Aorta (tissue), 5 donors: ENCODE measurements at places on chromosomes 1 and 21. TPM values are rescaled to one million over a fixed set of nuclear protein-coding genes. Genes with fewer than 3 reads are reported as not detected.
A peak's percentile ranks its signal among the peaks of the same experiment; 100 is the strongest.

Gene ATP1B1
- 8.4 TPM for total RNA-seq

Gene ARMH1
- total RNA-seq: 6.7 TPM

Gene PRKAA2
- total RNA-seq: 6.9 TPM

Gene DCST1
- total RNA-seq: not detected

DNA sequence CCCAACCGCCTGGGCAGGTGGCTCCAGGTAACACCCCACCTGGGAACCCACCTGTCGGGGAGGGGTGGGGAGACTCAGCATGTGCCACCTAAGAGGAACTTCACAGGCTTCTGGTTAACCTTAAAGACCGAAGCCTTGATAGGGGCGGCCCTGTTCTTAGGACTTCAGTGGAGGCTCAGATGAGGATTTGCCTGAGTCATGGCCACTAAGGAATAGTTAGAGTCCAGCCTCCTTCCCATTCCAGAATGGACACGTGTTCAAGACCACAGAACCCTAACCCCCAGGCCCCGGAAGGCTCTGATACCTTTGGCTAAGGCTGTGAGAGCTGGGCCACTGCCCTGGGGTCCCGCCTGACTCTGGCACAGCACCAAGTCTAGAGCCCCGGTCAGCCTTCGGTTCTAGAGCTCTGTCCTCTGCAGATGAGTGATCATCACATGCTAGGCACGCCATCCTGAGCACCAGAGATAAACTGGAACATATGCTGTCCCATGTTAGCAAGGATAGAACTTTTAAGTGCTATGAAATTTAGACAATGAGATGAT lies 20.3 kb downstream of the PADI6 start:
- DNase-seq: no peak

DNA sequence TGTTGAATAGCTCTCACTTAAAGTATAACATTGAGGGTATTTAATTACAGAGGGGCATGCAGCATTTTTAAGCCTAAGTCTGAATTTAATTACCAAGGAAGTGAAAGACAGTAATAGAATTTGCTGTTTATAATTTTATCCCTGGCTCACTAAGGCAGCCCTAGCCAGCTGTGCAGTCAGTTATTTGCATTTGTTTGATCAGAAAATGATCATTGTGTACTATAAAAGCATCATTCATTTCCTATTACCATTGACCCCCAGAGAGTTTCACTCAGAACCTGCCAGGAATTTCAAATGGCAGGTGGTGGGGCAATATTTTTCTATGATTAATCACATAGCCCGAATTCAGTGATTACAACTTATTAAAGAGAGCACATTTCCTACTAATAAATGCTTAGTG lies 277.1 kb upstream of the KAZN start:
- DNase-seq: no peak

GRCh38 chr1:108636876-108637275 lies 24.0 kb downstream of the HENMT1 start:
- DNase-seq: no peak

DNA sequence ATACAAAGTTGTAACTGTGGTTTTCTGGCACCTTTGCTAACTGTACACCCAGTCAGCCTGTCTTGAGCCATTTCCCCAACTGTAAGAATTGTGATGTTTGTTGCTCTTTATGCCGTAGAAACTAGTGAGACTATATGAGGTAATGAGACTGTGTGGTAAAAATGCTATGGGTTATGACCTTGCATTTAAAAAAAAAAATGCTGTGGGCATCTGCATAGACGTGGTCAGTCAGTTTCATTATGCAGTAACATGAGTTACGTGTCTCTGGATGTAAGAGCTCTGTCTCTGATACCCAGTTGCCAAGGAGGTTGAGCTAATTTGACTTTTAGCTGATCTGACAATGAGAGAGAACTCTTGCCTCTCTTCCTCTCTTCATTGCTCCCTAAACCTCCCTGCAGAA lies 80.6 kb upstream of the LAMC2 start:
- DNase-seq: no peak

GRCh38 chr1:164473544-164473943 lies 85.4 kb upstream of the PBX1 start:
- DNase-seq: no peak

- no peak for DNase-seq
Measured at GRCh38 chr21:32494934-32495709, 82.6 kb downstream of the EVA1C start.

DNA sequence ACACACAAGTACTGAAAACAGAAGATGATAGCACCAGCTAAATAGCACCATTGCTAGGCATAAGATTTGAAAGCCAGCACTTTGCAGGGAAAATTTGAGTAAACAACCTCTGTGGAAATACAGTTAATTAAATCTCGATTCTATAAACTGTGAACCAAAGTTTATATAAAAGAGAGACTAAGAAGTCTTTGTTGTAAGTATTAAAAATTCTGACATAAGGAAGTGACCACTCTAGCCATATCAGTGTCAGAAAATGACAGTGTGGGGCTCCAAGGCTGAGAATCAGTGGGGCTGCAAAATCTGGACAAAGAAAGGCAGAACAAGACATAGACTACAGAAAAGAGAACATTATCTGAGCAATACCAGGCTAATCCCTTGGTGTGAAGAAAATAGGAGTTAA lies 292.2 kb downstream of the ST6GALNAC3 start:
- DNase-seq: no peak

GRCh38 chr1:162214202-162214601 lies 144.7 kb downstream of the NOS1AP start:
- no peak for DNase-seq

- no peak for DNase-seq
Measured at GRCh38 chr1:174875306-174875705, 124.4 kb upstream of the CACYBP start.

DNA sequence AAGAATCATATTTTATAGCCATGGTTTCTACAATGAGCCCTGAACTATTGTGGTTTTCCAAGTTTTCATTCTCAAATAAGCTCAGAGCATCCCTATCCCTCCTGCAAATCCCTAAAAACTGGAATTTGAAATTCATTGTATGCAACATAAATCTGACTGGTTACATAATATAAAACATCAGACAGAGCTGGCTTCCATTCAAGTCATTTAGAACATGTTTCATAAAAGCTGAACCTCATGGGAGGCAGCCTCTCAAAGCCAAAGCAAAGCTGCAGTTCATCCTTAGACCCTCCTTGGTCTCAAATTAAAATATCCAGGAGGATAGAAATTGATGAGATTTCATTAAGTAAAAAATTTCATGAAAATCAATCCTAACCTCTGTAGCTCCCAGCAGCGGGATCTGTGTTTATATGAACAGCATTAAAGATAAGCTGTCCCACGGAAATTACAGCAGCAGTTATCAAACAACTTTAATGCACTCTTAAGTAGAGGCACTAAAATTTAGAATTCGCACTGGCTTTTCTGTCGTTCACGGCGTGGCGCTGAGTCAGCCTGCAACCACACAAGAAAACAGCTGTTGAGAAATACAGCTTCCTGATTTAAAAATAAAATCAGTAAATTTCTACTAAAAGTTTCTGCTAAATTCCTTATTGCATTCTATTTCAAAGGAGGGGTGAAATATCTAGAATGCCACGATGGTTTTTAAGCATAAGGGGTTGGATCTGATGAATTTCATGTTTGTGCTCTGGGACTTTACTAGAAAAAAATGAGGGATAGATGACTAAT lies 99.9 kb upstream of the TIAM1 start:
- DNase-seq: no peak

- peak; percentile 88 for DNase-seq
Measured at GRCh38 chr1:155044812-155045657, 6.1 kb upstream of the ADAM15 start.

- no peak for DNase-seq
Measured at GRCh38 chr1:21347072-21347581, 56.9 kb upstream of the ECE1 start.

DNA sequence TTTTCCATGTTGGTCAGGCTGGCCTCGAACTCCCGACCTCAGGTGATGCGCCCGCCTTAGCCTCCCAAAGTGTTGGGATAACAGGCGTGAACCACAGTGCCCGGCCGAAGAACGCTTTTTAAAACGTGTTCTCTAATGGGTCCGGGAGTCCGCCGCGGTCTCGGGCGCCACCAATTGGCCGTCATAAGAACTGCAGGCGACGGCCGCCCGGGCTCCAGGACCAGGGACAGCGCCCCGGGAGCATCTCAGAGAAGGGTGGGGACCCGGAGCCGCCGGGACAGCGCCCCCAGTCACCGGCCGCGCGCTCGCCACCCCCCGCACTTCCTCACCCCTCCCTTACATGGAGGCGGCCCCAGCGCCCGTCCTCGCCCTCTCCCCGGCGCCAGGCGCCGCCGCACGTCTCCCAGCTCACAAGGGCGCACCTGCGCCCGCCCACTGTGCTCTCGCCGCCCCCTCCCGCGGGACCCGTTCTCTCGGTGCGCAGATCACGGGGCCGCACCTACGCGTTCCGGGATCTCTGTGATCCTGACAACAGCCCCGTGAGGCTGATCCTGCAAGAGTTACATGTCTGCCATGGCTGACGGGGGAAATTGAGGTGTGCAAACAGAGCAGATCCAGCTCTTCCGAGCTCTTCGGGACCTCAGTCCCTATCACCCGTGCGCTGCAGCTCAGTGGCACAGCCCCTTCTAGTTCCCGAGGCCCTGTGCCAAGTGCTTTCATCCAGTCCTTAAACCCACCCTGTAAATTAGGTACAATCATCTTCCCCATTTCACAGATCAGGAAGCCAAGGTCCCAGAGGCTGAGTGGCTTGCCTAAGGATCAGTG lies 9.8 kb downstream of the RAP1GAP start:
- DNase-seq: peak; percentile 71

- no peak for DNase-seq
Measured at GRCh38 chr1:48979940-48980339, 203.2 kb upstream of the BEND5 start.

GRCh38 chr1:147547065-147547464 lies 5.8 kb downstream of the BCL9 start:
- DNase-seq: no peak
